ENCODE measurements at places on chromosomes 5 and 9.

GRCh38 chr5:3041001-3041400, 289.5 kb upstream of the IRX2 start:
- DNase-seq = no peak

GRCh38 chr5:173012882-173013281, 29.3 kb downstream of the ATP6V0E1 start:
- no peak for DNase-seq

DNA sequence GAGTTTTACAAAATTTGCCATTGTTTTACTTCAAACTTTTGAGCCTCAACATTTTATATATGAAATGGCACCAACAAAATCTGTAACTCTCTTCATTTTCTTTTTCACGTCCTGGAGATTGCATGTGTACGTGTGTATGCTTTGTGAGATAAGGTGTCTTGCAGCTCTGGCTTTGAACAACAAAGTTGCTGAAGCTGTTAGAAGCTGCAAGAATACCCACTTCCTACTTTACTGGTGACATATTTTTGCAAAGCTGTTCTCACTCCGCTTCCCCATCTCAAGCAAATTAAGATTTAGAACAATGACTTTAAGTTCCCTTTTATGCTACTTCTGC, 41.8 kb downstream of the FYB1 start:
- no peak for DNase-seq

DNA sequence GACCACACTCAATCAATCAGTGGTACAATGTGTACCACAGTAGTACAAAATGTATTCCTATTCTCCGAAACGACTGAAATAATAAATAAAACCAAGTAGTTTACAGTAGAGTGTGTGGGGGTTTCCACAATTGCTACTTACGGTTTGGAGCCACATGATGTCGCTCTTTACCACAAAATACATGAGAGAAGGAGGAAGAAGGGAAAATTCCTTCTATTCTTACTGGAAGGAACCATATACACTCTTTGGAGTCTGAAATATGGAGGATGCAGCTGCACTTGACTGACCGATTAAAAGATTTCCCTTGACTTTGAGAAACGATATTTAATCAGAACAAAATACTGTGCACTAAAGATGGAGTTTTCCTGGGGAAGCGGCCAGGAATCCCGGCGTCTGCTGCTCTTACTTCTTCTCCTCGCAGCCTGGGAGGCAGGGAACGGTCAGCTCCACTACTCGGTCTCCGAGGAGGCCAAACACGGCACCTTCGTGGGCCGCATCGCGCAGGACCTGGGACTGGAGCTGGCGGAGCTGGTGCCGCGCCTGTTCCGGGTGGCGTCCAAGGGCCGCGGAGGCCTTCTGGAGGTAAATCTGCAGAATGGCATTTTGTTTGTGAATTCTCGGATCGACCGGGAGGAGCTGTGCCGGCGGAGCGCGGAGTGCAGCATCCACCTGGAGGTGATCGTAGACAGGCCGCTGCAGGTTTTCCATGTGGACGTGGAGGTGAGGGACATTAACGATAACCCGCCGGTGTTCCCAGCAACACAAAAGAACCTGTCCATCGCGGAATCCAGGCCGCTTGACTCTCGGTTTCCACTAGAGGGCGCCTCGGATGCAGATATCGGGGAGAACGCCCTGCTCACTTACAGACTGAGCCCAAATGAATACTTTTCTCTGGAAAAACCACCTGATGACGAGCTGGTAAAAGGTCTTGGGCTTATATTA, at the start of gene PCDHA4:
Gene PCDHA4 (plus strand): TSS at position 235 of the 942 bp plus-strand sequence.
- peak; percentile 27 for DNase-seq

DNA sequence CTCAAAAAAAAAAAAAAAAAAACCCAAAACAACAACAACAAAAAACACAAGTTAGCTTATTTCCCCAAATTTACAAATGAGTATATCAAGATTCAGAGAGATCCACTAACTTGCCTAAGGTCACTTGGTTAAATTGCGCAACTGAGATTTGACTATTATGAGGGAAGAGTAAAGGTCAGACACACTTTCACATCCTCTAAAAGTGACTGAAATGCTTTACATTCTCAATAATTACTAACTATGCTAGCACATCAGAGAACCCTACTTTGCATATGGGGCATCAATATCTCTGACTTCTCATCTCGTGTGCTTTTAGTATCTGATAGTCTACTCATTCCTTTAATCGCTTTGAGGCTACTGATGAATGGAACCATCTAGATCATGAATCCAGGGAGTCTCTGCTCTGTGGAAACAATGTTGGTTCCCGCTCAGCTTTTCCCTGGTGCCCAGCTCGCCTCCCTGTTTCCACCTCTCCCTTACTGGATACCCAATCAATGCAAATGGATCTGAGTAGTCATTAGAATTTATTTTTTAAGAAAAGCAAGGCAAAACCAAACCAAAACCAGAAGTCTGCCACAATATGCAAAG, 182.1 kb upstream of the TRIM32 start:
- DNase-seq = no peak

DNA sequence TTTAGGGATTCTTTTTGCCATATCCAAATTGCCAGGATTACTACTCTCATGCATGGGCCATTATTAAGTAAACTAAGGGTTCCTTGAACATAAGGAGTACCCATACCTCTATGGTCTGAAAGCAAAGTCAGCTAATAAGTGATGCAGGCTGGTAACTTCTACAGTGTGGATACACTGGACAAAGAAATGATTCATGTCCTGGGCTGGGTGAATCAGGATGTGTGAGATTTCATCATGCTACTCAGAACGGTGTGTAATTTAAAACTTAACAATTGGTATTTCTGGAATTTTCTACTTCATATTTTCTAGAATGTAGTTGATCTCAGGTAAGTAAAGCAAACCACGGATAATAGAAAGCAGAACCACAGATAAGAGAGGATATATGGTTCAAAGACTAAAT, 428.8 kb downstream of the CHSY3 start:
- no peak for DNase-seq

DNA sequence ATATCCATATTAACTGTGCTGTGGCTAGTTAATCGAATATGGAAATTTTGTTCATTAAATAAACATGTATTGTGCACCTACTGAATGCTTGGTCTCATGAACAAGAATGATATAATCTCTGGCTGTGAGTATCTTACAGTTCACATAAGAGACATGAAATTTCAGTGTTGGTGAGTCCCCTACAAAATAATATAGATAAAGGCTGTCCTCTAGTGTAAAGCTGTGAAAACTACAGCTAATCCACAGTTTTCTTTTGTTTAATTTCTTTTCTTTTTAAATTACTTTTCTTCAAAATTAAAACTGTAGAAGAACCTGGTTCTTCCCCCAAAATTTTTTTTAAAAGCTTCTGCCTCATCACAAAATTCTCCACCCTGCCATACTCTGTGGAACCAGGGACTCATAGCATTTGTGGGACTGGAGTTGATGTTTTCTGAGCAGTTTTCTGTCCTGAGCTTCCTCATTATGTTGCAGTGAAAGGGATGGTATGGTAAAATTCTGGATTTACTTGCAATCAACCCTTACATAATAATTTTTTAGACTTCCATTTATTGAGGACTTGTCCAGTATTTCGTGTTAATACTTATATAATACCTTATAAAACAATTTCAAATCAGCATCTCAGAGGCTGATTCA, 135.0 kb downstream of the STK32A start:
- DNase-seq = no peak

DNA sequence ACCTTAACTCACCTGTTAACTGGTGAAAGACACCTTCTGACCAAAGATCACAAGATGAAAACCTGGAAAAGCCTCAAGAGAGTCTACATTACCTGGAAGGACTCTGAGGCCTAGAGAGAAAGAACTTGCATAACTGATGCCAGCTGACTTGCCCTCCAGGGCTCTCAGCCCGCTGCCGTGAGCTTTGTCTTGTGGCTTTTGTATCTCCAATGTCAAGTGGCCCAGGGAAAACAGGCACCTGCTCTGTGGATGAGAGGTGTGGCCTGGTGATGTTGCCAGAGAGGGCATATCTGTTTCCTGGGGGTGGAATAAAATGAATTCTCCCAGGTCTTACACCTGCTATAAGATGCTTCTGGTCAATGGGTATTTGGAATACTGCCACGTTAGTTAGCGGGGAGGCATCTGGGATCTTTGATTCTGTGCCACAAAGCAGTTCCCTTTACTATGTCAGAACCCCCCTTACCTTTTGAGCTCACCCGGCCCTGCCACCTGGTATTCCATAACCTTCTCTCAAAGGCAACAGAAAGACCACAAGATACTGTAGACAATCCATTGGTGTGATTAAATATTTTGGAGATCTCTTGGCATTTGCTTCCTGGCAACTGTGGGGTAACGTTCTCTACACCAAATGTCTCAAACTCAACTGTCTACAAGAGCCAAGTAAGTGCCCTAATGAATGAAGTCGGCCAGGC, 54.9 kb upstream of the N4BP3 start:
- no peak for DNase-seq

GRCh38 chr9:37191403-37192089, 71.2 kb downstream of the ZCCHC7 start:
- DNase-seq = no peak

GRCh38 chr9:101706261-101706798, 32.1 kb downstream of the GRIN3A start:
- DNase-seq = no peak

DNA sequence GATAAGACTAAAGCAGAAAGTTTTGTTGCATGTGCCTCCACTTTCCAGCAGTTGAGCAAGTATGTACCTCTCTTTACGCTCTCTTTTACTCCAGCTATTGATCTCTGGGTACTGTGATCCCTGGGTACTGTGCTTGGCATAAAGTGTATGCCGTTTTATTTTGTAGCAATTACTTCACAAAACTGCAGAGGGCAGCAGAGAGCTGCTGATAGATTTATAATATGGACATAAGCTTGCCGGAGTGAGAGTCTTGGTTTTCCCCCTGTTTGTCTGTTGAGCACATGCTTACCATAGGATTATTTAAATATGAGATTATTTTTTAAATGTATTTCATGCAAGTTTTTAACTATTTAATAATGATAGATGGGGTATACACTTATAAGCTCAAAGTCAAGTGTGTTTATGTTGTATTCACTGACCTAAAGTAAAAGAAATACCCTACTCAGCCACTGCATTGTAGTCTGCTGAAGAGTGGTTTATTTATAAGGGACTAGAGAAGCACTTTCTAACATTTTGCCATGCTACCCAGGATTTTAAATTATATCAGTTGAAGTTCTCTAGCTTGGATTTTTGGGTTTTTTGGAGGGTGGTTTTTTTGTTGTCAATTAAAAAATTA, 13.0 kb downstream of the TTC1 start:
- DNase-seq = peak; percentile 70

GRCh38 chr9:131366761-131367401, 27.0 kb upstream of the PRRC2B start:
- DNase-seq = no peak

DNA sequence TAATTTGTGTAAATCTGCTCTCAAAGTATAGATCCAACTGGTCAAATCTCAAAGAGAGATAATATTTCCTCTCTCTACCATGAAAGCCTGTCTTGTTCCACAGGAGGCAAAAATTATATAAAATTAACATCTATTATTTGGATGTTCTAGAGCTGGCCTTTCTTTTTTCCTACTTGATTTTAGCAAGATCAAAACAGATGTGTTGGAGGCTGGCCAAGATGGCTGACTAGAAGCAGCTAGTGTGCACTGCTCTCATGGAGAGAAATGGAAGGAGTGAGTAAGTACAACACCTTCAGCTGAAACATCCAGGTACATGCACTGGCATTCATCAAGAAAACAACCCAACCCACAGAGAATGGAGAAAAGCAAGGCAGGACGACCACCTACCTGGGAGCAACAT, 298.6 kb upstream of the SLC24A2 start:
- no peak for DNase-seq

DNA sequence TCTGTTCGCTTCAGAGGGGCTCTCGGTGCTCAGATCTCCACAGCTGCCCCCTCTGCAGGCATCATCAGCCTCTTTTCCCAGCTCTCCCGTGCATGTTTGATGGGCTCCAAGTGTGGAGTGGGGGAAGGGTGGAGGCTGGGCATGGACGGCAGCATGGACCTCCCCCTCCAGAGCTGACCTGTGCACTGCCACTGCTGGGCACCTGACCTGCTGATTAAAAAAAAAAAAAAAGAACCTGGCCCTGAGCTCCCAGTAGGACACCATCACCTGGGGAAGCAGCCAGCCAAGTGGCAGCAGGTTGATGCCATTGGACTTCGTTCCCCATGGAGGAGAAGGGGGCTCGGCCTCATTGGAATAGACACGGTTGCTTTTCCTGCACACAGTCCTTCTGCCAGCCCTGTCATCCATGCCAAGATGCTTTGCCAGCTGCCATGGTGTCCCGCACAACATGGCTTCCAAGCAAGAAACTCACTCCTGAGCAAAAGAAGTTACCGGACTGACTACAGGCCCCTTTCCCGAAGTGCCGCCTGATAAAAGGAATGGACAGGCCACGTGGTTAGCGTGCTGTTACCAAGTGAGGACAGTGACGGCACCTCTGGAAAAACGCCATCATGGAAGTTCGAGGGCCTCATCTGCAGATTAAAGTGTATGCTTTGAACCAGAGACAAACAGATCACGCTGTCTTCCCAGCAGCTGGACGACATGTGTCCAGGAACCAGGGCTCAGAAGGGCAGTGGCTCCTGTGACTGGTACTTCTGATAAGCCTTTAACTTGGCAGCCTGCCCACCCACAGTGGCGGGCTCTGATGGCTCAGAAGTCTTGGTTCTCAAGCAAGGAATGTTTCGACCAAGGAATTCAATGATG, 14.7 kb upstream of the BRD3OS start:
- peak; percentile 32 for DNase-seq

DNA sequence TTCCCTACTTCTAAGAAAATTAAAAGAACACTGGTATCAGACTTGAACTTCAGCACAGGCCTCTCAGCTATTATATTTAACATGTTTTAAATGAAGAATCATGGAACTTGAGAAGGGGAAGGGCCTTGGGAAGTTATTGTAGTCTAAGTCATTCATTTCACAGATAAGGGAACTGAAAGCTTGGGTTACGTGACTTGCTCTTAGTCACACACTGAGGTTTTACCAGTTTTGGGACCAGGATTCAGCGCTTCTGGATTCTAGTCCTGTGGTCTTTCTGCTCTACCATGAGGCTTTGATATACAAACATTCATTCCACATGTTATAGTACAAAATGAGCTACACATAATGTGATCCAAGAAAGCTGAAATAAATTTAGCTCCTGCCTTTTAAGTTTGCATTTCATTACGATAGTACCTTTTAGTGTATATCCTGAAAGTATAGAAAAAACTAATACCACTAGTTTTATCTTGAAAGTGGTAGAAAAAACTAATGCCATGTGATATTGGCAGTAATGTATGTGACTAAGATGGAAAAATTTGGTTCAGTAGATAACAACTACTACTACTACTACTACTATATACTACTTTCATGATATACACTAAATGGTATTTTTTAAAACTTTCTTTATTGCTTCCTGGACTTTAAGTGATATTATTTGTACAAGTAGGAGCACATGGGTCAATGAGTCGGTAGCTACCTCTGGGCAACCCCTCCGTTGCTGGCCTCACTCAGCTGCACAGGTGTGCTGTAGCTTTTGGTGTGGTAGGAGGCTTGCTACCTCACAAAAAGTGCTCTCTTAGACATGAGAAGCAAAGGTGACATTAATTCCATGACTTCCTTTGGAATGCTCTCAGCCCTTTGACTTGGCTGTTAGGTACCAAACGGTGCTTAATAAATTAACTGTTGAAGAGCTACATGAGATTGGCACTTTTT, 40.7 kb downstream of the F2RL2 start:
- DNase-seq = peak; percentile 89

- no peak for DNase-seq
Measured at GRCh38 chr9:137436761-137437600, 4.2 kb downstream of the ENTPD8 start.

- DNase-seq = no peak
Measured at GRCh38 chr9:87667164-87667738, 58.7 kb upstream of the CTSL start.

All from RPMI8226 (cell line).